ENCODE measurements at places on chromosomes 6 and 20.

DNA sequence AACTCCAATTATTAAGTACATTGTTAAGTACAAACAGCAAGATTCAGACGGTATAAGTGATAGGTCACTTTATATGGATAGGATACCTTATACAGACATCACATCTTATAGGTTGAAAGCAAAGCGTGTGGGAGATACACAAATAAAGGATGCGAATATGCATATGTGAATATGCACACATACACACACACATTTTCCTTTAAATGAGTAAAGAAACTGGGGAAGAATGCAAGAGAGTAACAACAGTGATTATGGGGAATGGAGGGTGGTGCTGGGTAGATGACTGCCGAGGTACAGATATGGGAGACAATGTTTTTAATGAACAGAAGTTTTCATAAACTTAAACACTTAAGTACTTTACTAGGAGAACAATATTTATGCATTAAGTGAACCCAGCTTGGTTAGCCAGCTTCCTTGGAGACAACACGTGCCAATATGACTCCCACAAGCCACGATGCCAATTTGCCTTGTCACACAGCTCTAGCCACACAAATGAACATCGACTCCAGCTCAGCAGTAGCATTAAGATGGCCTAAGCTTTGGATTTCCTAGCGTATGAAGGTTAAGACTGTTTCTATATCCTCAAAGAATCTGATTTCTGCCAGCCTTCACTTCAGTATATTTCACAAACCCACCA lies 96.6 kb downstream of the EPB41L2 start:
- no peak for DNase-seq

GRCh38 chr20:10940941-10941340 lies 267.1 kb upstream of the JAG1 start:
- DNase-seq, result no peak

GRCh38 chr6:84061174-84061573 lies 27.6 kb downstream of the MRAP2 start:
- DNase-seq, result no peak

DNA sequence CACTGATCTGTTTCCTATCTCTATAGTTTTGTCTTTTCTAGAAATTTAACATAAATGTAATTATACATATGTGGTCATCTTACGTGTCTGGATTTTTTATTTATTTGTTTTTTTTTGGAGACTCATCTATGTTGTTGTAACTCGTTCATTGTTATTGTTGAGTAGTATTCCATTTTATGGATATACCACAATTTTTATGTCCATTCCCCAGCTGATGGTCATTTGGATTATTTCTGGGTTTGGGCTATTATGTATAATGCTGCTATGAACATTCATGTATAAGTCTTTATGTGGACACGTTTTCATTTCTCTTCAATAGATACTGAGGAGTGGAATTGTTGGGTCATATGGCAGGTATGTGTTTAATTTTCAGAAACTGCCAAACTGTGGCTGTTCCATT lies 10.2 kb downstream of the DZANK1 start:
- no peak for DNase-seq

DNA sequence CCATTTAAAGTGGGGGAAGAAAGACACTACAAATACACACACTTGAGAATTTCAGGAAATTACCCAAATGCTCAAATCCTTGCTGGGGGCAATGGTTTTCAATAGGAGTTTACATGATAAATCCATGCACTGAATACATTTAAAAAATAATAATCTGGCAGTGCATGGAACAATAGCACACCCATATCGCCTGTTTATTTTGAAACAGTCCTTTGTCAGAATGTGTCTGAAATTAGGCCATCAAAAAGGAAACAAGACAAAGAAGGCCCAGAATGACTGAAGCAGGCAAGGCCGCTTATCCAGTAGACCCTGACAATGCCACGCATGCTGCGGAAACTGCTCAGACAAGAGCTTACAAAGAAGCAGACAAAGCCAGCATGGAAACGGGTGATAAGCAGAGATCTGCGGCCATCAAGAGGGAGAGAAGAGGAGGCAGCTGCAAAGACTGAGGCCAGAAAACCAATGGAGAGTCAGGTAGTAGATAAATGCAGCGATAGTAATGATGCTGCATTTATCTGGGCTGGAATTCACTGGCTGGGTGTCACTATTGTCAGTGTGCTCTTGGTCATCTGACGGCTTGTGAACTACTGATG lies 211.9 kb upstream of the CNR1 start:
- no peak for DNase-seq

GRCh38 chr6:127547215-127547614 lies 28.1 kb upstream of the MTCL3 start:
- DNase-seq, result no peak

DNA sequence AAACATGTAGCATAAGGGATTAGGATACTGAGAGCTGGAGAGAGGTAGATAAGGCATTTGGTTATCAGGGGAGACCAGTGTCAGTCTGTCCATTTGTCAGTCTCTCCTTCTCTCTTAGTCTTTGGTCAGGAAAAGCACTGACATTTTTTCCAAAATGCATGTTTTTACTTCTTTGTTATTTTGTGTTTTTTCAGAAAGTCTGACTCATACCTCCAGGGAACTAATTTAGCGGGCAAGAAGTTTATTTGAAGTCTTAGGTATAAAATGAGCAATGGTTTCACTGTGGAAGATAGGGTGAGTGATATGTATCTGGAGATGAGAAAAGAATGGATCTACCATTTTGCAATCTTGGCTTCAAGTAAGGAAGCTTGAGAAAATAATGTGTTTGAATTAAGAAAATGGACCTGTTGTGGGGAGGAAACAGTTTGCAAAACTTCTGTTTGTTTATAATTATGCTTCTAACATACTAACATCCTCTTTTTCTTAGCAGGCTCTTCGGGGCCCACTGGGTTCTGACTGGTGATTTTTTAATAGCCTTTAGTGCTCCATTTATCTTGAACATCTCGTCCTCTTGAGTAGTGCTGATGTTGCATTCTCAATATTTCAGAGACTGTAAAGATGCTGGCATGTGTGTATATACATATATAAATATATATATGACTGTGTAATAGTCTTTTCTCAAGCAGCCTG lies 66.9 kb upstream of the FABP7 start:
- no peak for DNase-seq

GRCh38 chr20:32337937-32338661 lies 20.0 kb upstream of the ASXL1 start:
- DNase-seq, result no peak

GRCh38 chr6:64926051-64926450 lies 781.0 kb downstream of the EYS start:
- no peak for DNase-seq

GRCh38 chr20:24494460-24494920 lies 25.1 kb downstream of the SYNDIG1 start:
- DNase-seq, result no peak

GRCh38 chr6:158518191-158519127 lies 41.4 kb upstream of the TMEM181 start:
- DNase-seq, result peak; percentile 53

DNA sequence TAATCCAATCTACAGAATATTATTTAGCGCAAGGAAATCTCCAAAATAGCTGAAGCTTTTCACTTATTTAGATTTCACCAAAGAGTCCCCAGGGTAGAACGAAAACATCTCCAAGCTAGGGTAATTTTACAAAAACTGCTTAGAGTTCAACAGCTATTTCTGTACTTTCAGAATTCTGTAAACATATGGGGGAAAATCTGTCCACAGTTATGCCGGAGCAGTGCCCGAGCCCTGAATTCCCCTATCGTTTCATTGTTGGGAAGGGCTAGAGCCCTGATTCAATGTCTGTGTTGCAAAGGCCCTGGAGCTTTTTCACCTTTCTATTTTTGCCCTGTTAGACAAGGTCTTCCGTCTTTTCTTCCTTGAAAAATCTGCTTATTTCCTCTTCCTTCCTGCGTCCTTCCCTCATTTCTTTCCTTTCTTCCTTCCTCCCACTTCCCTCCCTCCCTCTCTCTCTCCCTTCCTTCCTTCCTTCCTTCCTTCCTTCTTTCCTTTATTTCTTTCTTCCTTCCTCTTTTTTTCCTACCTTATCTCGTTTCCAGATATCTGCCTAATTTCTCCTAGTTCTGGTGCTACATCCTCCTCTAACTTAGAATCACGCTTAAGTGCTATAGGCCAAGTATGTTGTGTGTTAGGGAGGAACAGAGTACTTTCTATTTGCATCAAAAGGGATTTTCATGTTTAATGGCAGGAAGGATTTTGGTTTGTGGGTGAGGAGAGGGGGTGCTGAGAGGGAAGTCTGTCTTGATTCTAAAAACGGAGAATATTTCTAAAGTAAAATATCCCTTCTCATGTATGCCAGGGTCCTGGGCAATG lies 122.5 kb upstream of the BMP2 start:
- DNase-seq, result no peak

DNA sequence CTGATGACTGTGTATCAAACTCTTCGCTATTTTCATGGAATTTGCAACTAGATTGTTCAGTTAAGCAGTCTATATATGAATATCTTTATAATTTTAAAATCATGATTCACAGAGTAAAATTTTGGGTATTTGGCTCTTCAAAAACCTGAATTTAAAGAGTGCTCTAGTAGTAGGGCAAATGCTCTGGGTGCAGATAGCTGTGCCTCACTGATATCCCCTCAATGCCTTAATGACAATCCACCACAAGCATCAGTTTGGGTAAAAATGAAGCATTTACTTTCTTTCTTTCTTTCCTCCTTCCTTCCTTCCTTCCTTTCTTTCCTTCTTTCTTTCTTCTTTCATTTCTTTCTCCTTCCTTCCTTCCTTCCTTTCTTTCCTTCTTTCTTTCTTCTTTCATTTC lies 239.7 kb downstream of the ADGRB3 start:
- no peak for DNase-seq

- peak; percentile 59 for DNase-seq
These were observed 56.0 kb upstream of the SUPT3H start for GRCh38 chr6:45433533-45434380.

DNA sequence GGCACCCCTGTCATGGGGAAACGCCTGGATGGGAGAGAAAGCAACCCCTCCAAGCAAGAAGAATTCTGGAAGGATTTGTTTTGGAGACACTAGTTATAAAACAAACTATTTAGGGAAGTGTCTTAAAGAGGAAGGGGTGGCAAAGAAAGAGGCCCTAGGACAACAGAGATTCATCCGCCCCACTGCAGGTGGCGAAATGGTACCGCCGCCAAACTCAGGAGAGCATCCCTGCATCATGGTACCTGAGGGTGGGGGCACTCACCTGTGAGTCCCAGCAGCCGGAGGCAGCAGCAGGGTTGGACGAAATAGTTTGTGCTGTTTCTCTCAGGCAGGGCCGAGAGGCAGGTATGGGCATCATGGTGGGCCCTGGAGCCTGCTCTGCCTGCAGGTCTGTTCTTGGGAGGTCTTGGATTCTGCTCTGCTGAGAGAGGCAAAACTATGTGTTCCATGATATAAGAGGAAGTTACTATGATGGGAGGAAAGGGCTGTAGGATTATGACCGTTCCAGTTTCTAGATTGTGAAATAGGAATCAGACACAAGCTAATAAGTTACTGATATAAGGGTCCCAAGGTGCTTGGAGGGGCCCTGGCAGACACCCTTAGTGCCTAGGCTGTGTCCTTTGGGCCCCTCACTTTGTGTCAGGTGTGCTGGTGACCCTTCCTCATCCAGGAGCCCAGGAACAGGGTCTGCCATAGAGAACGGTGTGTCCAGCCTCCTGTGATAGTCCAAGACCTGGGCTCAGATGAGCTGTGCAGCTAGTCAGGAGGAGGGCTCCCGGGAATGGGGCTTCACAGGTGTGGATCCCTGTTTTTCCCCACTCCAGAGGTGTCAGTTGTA lies 20.4 kb downstream of the SIRPD start:
- DNase-seq, result no peak

GRCh38 chr6:22249711-22250350 lies 47.0 kb downstream of the PRL start:
- DNase-seq, result no peak

- no peak for DNase-seq
These were observed 22.4 kb upstream of the PBOV1 start for GRCh38 chr6:138240476-138241245.

DNA sequence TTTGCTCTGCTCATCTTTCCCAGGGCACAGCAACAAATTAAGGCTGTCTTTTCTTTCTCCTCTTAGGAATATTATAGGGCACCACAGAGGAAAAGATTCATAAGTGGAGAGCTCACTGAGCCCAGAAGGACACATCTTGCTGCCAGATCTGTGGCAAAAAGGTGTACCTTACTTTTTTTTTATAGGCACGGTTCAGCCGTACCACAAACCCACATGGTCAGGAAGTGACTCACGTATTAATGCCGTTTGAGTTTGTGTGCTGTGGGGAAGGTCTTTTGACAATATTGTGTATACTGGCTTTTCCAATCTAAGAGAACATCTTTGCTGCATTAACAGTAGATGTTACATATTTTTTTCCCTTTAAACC lies 28.4 kb downstream of the PAQR8 start:
- DNase-seq, result peak; percentile 88

- no peak for DNase-seq
These were observed 21.9 kb upstream of the EPB41L2 start for GRCh38 chr6:131084982-131085381.

GRCh38 chr20:63701051-63701328 lies 4.5 kb downstream of the TNFRSF6B start:
- no peak for DNase-seq

Measured in thymus (tissue), 14 donors.